ENCODE measurements at places on chromosomes 4 and X.

DNA sequence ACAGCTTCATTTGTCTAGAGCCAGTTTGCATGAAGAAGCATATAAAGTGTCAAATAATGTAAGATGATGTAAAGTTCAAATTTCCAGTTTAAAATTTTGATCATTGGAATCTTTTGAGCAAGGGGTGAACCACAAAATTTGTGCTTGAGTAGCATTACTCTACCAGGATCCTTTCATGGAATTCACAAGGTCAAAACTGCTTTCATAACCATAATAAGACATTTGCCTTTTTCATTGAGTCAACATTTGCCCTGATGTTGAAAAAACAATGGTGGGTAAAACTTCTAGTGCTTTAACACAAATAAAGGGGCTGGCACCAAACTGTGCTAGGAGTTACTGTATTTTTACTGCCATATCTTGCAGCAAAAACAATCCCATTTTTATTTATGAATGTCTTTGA lies 142.2 kb downstream of the GLRA3 start:
- no peak for DNase-seq

GRCh38 chr4:122205687-122206086 lies 53.6 kb downstream of the BLTP1 start:
- DNase-seq: no peak

- no peak for DNase-seq
Measured at GRCh38 chrX:17082831-17083230, 136.4 kb downstream of the REPS2 start.

DNA sequence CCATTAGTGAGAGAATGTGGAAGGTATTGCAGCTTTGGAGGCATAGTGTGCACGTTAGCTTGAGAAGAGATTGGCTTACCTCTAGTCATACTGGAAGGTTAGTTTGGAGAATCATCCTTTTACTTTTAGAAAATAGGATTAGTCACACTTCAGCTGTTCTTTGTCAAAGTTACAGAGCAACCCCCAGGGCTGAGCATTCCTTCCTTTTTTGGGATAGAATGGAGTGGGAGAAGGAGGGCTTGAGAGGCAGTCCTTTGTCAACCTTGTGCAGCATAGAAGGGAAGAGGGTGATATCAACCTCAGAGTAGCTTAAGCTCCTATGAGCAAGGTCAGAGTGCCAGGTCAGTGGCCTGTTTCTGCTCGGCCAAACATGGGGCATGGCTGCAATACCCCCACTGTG lies 8.6 kb upstream of the MBNL3 start:
- no peak for DNase-seq

DNA sequence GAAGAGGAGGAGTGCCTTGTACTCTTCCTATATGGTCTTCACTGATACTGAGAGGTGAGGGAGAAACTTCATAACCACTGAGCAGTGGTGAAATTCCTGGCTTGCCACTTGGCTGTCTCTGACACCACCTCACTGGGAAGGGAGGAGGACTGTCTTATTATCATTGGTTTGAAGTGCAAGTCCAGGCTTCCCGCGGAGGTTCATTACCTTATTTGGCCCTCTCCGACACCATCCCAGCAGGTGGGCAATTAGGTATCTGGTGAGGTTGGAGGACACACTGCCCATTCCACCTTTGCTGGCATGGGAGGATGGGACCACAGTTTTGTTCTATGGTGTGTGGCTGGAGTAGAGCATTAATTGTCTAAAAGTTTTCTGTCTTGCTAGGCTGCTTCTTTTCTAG lies 206.1 kb downstream of the LHFPL1 start:
- DNase-seq: no peak

DNA sequence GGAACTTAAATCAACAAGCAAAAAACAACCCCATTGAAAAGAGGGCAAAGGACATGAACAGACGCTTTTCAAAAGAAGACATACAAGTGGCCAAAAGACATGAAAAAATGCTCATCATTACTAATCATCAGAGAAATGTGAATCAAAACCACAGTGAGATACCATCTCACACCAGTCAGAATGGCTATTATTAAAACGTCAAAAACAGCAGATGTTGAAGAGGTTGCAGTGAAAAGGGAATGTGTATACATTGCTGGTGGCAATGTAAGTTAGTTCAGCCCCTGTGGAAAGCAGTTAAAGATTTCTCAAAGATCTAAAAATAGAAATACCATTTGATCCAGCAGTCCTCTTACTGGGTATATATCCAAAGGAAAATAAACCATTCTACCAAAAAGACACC lies 22.6 kb downstream of the RTL9 start:
- DNase-seq: no peak

DNA sequence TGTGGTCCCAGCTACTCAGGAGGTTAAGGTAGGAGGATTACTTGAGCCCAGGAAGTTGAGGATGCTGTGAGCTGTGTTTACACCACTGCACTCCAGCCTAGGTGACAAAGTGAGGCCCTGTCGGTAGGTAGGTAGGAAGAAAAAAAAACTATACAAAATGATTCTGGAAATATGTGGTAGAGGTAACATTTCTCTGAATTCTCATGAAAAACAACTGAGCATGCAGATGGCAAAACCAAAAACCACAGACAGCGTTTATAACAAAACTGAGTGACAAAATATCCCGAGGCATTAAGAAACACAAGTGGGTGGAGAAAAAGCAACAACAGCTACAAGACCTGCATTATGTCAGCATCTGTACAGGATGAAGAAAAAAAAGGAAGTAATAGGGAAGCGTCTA lies 211.7 kb downstream of the DLG3 start:
- DNase-seq: no peak

DNA sequence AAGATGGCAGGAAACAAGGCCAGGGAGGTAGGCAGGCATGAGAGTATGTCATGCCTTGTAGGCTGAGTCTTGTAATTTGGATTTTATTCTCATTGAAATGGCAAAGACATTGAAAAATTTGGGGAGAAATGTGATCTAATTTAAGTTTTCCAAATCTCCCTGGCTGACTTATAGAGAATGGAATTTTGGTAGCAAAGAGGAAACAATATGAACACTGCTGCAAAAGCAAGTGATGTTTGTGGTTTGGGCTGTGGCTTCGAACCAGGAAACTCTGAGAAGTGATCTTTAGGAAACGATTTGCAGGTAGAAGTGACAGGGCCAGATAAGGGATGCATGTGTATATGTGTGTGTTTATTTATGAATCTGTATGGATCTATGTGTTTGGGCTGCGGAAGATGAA lies 35.6 kb downstream of the ARSJ start:
- no peak for DNase-seq

DNA sequence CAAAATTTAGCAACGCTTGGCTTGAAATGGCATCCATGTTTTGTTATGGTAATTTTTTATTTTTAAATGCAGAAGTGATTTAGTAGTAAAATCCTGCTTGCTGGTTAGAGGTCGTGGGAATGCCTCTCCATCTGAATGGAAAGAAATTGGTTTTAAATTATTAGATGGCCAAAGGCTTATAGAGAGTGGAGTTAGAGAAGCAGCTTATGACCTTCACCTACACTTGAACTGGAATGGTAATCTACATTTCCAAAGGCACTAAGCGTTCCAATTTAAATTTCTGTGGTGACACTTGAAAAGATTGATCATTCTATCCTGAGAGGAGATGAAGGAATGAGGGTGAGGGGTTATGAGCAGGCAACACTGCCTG lies 280.7 kb downstream of the RAPGEF2 start:
- no peak for DNase-seq

DNA sequence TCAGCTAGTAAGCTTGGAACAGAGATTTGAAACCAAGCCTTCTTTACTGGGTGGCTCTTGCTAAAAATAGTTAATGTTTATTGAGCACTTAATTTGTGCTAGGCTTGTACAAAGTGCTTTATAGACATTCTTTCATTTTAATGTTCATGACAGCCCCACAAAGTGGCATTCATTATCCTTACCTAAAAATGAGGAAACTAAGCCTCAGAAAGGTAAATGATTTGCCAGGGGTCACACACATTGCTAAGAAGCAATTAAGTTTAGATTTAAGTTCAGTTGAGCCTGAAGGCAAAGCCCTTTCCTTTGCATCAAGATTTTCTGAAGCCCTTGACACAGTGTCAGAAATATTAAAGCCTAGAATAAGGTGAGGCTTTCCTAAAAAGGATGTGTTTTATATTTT lies 327.5 kb upstream of the FGF13 start:
- DNase-seq: no peak

GRCh38 chrX:71256051-71256450 lies 2.1 kb upstream of the ZMYM3 start:
- no peak for DNase-seq

GRCh38 chr4:119233750-119234149 lies 21.2 kb downstream of the USP53 start:
- DNase-seq: no peak

GRCh38 chrX:49129427-49129826 lies 5.9 kb upstream of the GPKOW start:
- DNase-seq: no peak

DNA sequence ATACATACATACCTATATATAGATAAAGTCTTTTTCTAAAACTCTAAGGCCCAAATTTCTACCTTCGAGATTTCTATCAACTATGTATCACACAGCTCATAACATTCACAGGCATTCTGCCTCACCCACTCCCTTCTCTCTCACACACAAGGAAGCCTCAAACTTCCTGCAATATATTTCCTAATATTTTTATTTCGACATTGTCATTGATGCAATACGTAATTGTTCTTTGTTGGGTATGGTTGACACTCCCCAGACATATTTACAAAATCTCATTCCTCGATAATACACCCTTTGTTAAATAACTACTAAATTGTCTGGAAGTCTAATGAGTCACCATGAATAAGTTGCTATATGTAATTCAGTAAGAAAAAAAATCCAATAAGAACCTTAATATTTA lies 143.5 kb downstream of the HNRNPD start:
- DNase-seq: no peak

GRCh38 chr4:148097801-148098200 lies 344.4 kb downstream of the NR3C2 start:
- DNase-seq: no peak

- DNase-seq: no peak
Measured at GRCh38 chr4:175559526-175559925, 252.5 kb downstream of the GPM6A start.

GRCh38 chr4:77861495-77861894 lies 1.1 kb upstream of the MRPL1 start:
- DNase-seq: no peak

GRCh38 chrX:110211340-110211739 lies 106.5 kb downstream of the AMMECR1 start:
- no peak for DNase-seq

Data from activated CD4-positive, CD25-positive, alpha-beta regulatory T cell treated with anti-CD3 and anti-CD28 coated beads, Interleukin-2, amount 50 U/mL, for 16 hours (primary cell).